ENCODE measurements at places on chromosomes 12 and 14.
A peak's percentile ranks its signal among the peaks of the same experiment; 100 is the strongest.

- no peak for DNase-seq
Measured at GRCh38 chr12:68381476-68382219, 49.5 kb upstream of the MDM1 start.

DNA sequence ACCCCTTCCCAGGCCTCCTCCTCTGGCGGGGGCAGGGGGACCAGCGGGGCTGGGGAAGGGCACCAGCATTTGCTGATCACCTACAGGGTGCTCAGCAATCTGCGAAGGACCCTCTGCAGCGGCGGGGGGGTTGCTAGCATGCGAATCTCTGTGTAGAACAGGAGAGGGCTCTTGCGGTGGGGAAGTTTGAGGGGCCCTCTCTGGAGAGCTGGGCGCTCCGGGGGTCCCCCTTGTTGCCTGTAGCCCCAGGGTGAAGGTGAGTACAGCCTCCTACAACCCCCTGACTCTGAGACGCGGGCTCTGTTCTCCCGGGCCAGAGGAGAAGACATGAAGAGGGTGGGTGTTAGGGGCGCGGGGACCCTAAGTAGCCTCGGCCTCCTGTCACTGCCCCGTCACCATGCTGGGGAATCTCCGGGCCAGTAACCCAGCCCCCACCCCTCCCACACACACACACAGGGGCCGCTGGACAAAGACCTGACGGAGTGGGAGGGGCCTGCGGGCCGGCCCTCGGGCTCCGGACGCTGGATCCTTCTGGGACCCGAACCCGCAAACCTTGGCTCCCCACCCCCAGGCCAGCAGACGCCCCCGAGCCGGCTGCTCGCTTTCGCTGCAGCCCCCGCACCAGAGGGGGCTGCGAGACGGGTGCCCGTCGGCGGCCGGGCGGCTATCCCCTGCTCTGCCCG lies 734 bp downstream of the FIGNL2 start:
- DNase-seq = no peak

DNA sequence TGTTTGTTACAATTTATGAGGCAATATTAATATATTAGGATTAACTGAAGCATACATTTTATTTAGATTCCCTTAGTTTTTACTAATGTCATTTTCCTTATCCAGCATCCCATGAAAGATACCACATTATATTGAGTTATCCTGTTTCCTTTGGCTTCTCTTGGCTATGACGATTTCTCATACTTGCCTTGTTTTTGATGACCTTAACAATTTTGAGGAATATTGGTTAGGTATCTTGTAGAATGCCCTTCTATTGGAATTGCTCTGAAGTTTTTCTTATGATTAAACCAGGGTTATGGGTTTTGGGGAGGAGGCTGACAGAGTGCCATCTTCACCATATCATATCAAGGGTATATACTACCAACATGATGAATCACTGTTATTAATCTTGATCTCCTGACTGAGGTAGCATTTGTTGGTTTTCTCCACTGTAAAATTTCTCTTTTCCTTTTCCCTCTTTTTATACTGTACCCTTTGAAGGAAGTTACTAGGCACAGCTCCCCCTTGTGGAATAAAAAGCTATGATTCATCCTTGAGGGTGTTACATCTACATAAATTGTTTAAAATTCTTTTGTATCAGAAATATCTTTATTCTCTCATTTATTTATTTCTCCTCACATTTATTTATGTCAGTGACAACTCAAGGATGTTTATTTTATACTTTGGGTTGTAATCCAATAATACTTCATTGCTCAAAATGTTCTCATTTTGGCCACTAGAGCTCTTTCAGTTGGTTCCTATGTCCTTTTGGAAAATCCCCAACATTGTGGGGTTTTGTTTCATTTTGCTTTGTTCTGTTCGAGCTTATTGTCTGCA lies 239.0 kb downstream of the SLC16A7 start:
- peak; percentile 39 for DNase-seq

DNA sequence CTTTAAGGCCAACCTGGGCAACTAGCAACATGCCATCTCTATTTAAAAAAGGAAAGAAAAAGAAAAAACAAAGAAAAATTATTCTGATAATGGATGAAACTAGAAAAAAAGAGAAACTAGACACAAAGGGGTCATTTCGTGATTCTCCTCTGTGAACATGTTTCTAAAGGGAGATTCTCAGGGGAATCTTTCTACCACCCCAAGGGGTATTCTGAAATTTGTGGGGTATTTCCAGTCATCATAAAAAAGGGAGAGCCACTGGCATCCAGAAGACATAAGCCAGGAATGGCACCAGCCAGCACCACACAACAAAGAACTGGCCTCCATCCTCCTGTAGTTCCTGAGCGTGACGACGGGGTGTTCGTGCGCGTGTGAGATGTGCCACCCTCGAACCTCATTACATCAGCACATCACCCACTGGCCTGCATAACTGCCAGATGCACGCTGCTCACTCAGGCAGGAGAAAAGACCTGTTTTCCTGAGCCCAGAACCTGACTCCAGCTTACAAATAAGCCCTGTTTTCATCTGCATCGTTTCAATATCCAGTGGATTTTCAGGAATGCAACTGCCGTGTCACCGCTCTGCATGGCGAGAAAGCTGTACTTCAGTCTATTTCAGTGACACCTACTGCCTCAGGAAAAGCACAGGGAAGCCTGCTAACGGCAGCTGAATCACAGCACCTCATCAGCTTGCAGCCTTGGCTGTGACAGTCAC lies 23.9 kb downstream of the STX2 start:
- DNase-seq = no peak

DNA sequence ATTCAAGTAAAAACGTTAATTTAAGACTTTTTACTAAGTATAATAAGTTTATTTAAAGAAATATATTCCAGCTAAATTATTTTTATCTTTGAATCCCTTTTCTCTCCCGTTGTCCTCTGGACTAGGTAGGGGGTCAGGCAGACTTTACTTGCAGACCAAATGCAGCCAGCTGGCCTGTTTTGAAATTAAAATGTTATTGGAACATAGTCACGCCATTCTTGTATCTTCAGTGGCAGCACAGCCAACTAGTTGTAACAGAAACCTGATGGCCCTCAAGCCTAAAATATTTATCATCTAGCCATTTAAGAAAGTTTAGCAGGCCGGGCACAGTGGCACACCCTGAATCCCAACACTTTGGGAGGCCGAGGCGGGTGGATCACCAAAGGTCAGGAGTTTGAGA lies 52.7 kb downstream of the BCAT1 start:
- no peak for DNase-seq

- DNase-seq = no peak
Measured at GRCh38 chr14:104593241-104593701, 11.3 kb downstream of the TMEM179 start.

- no peak for DNase-seq
Measured at GRCh38 chr14:75204116-75204515, 27.7 kb upstream of the TMED10 start.

DNA sequence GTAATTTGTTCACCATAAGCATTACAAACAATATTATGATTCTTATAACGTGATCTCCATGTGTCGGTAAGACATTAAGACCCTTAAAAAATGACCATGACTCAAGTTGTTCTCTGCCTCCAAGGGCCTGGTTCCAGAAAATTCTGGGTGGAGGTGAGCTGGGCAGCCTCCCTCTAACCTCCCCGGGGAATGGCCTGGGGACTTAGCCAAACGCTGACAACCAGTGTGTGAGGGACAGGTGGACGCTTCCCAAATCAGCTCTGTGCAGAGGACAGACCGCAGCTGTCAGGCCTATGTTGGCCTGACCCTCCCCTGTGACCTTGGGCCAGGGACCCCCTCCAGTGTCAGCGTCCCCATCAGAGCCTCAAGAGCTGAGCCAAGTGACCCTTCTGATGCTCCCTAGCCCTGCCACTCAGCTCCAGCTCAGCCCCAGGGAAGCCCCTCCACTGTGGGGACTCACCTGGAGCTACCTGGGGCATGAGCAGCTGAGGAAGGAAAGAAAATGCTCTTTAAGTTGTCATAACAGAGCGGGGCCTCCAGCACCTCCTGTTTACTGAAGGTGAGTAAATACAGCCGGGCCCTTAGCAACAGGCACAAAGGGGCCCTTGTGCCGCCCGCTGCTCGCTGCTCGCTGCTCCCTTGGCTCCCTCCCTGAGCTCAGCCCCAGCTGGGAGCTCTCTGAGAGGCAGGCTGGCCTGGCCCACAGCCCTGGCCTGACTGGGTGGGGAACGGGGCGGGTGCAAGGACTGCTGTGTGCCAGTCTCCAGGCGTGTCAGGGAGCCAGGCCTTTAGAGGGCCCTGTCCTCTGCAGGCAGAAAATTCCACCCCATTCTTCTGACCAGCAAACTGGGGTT lies 116.6 kb downstream of the CALM1 start:
- no peak for DNase-seq

- no peak for DNase-seq
Measured at GRCh38 chr14:80940146-80940545, 1.4 kb downstream of the CEP128 start.

- peak; percentile 44 for DNase-seq
Measured at GRCh38 chr12:42504049-42504448, 85.5 kb downstream of the PRICKLE1 start.

GRCh38 chr12:28941248-28941647 lies 207.8 kb upstream of the FAR2 start:
- peak; percentile 52 for DNase-seq

GRCh38 chr12:5242440-5242839 lies 189.5 kb upstream of the NTF3 start:
- no peak for DNase-seq

DNA sequence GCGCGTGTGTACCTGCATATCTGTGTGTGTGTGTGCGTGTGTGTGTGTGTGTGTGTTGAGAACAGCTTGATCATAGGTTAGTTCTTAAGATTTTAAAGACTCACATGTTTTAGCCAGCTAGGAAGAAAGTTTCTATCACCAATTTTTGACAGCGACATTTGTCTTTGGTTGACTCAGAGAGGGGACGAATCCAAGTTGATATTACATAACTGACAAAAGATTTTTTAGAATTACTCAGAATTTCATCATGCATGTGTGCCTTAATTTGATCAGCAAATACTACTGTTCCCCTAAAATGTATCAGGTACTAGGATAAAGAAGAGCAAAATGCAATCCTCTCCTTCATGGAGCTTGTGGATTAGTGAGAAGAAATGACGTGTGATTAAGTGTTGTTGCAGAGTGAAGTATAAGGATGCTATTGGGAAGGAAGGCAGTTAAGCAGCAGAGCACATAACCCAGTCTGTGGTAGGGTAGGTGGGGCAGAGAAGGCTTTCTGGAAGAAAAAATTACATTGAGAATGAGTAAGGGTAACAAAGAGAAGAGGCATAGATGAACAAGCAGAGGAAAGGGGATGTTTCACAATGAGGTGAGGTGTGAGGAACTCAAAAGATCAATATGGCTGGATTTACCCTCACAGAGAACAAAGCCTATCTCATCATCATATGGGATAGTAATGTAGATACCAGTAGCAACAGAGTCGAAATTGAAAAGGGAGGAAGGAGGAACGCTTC lies 77.5 kb downstream of the ELK3 start:
- peak; percentile 73 for DNase-seq
